ENCODE measurements at places on chromosomes 12 and 14. TPM values are rescaled to one million over a fixed set of nuclear protein-coding genes. Genes with fewer than 3 reads are reported as not detected.

- no peaks in the 10 kb centered on the region for H3K27me3 ChIP-seq
- no peaks in the 10 kb centered on the region for H3K4me1 ChIP-seq
- no peaks in the 10 kb centered on the region for H3K36me3 ChIP-seq
- no peak for DNase-seq
- H3K27ac ChIP-seq, result no peak overlapping the region
- H3K4me3 ChIP-seq, result no peak overlapping the region
Measured at GRCh38 chr14:99287269-99287942, 15.4 kb upstream of the BCL11B start.

GRCh38 chr12:12323591-12323990, 26.5 kb downstream of the MANSC1 start:
- no peak overlapping the region for H3K27ac ChIP-seq
- H3K4me1 ChIP-seq, result peaks cover 14% of the 10 kb centered on the region
- no peak for DNase-seq
- H3K27me3 ChIP-seq, result no peaks in the 10 kb centered on the region
- no peak overlapping the region for H3K4me3 ChIP-seq

GRCh38 chr12:75690296-75690955, 179.0 kb upstream of the KRR1 start:
- no peaks in the 10 kb centered on the region for H3K4me1 ChIP-seq
- H3K36me3 ChIP-seq, result no peaks in the 10 kb centered on the region
- no peak for DNase-seq

The ZNF385A gene
- total RNA-seq, result 15.9 TPM

DNA sequence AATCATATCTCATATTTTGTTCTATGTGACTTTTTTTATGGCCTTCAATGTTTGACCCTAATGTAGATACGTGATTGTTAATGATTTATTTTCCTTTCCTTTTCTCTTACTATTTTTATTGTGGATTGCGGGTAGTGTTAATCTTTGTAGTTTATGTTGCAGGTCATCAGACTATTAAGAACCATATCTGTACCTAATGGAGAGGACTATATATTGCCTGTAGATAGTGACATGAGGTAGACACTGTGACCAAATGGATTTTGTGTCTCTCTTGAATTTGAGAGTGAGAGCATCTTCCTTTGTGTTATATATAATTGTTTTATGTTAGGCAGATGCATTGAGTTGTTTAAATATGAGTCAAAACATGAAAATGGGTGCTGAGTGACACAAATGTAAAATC, 543.4 kb upstream of the MGAT4C start:
- no peaks in the 10 kb centered on the region for H3K36me3 ChIP-seq
- H3K4me3 ChIP-seq, result no peak overlapping the region
- no peak for DNase-seq
- no peaks in the 10 kb centered on the region for H3K27me3 ChIP-seq

DNA sequence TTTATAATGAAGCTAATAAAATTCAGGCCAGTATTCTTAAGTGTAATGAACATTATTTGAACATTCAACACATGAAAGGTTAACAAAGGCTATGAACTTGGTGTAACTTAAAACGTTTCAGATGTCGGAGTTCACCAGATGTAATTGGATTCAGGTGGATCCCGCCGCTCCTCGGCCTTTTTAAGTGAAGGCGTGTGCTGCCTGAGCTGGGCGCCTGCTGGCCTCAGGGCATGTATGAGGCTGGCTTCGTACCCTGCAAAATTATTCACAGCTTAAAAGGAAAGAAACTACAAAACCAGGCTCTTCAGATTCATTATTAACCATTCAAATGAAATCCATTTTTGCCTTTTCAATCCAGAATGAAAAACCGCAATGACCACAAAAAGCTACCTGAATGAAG, 69.9 kb downstream of the WIF1 start:
- H3K36me3 ChIP-seq, result no peaks in the 10 kb centered on the region
- H3K4me3 ChIP-seq, result no peak overlapping the region
- no peaks in the 10 kb centered on the region for H3K4me1 ChIP-seq
- no peak for DNase-seq
- no peaks in the 10 kb centered on the region for H3K27me3 ChIP-seq

DNA sequence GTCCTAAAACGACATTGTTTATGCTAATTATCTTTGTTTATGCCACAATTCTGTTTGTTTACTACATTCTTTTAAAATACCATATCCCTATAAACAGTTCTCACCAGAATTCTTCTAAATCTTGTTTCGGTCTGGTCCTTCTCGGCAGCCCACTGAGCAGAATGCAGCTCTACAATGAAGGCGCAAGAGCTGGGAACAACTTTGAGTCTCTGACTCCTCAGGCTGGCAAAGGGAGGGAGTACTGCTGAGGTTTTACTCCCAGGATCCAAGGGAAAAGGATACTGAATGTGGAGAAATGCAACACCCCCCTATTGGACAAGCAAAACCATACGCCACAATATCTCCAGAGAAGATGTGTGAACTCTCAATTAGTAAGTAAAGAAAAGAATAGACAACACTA, 5.4 kb downstream of the SOX5 start:
- peaks cover under 1% of the 10 kb centered on the region for H3K4me1 ChIP-seq
- H3K4me3 ChIP-seq, result no peak overlapping the region
- no peak for DNase-seq

The MAP1LC3B2 gene
- 1.8 TPM for total RNA-seq

DNA sequence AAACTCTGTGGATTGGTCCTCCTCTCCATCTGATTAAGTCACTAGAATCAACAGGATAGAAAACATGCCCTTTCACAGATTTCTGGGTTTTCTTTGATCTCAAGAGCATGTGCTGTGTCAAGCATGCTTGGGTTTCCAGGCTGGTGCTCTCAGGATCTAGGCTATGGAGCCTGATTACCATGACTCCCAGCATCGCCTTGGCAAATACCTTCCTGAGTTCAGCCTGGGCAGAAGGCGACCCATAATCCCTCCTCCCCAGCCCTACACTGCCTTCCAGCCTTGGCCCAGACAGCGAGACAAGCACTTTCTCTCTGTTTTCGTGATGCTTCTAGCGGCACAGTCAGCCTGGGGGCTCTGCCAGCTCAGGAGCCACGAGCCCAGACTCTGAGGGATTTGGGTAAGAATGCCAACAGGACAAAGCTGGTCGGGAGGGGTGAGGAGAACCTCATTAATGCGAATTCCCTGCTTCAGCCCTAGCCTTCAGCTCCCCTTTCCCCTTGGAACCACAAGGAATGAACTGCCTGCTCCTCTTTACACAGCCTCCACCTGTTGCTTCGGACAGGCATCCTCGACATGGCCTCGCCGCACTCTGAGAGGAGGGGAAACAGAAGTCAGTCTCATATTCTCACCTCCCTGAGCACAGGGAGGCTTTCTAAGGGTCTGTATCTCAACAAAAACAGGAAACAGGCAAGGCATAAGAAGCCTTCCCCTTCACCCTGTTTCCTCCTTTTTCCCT, 227.1 kb downstream of the MSRB3 start:
- H3K27ac ChIP-seq, result no peak overlapping the region
- peaks cover 3% of the 10 kb centered on the region for H3K27me3 ChIP-seq
- H3K36me3 ChIP-seq, result no peaks in the 10 kb centered on the region
- no peak for DNase-seq

DNA sequence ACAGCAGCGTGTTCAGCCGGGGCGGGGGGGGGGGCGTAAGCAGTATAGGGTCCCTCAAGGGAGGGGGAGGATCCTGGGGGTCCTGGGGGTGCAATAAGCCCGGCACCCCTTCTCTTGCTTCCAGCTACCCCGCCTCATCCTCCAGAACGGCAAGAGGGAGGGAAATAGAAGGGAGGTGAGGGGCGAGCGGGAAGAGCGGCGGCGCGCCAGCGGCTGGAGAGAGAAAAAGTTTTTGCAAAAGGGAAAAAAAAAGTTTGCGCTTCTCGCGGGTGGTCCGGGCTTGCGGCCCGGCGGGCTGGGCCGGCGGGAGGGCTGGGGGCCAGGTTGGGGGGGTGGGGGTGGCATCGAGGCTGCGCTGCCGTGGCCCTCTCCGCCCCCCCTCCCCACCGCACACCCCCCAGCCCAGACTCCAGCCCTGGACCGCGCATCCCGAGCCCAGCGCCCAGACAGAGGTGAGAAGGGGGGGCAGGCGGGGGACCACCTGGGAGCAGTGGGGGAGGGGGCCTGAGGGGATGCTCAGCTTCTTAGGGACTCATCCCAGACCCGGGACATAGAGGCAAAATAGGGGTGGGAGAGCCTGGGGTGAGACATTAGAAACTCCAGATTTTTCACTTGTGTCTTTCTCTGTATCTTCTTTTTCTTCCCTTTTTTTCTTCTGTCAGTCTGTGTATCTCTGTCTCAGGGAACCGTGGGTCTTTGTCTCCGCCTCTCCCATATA, at the start of gene GLI1:
Gene GLI1 (plus strand): TSS at position 36 of the 718 bp plus-strand sequence. CDS start 3,907 bp downstream, outside the sequence.
- no peak for DNase-seq
- peak within 1 kb of the TSS; percentile 73 for H3K27ac ChIP-seq
- H3K36me3 ChIP-seq, result no peaks in the 10 kb centered on the region
- H3K4me3 ChIP-seq, result peak within 1 kb of the TSS; percentile 68
- H3K4me1 ChIP-seq, result peaks cover 38% of the 10 kb centered on the region
- H3K27me3 ChIP-seq, result no peaks in the 10 kb centered on the region

DNA sequence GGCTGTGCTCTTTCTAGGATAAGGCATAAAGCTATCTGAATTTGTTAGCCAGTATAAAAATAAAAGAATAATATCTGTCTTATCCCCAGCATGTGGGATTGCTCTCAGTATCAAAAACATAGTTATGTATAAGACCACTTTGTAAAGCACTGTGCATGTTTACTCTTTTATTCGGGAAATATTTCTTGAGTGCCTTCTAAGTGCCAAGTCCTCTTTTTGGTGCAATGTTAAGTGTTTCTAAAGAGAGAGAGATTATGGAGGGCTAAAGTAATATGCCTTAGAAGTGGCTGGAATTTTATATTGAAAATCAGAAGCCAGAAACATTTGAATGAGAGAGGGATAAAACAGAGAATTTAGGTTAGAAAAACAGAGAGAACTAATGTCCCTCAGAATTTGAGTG, 212.0 kb downstream of the ALG10B start:
- H3K27me3 ChIP-seq, result no peaks in the 10 kb centered on the region
- no peaks in the 10 kb centered on the region for H3K36me3 ChIP-seq
- no peak for DNase-seq
- H3K4me3 ChIP-seq, result no peak overlapping the region
- H3K4me1 ChIP-seq, result no peaks in the 10 kb centered on the region
- H3K27ac ChIP-seq, result no peak overlapping the region

GRCh38 chr12:22684140-22685118, 59.5 kb downstream of the ETNK1 start:
- no peak overlapping the region for H3K4me3 ChIP-seq
- H3K36me3 ChIP-seq, result no peaks in the 10 kb centered on the region
- H3K27me3 ChIP-seq, result no peaks in the 10 kb centered on the region
- no peak for DNase-seq
- H3K4me1 ChIP-seq, result no peaks in the 10 kb centered on the region

DNA sequence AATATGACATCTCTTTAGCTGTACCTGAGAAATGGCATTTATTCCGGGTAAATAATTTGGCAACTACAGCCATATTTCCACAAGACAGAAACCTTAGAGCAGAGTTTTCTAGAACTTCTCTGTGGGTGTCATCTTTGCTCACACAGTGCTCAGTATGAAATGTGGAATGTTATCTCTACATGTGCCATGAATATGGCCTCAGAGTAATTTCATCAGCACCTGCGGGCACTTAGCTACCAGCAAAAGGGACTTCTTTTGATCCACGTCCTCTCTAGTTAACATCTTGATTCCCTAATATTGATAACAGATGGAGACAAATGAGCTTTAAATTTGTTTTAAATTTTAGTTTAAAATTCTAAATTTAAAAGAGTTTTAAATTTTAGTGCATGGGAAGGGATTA, 2.9 kb upstream of the ATG14 start:
- H3K4me1 ChIP-seq, result peaks cover 21% of the 10 kb centered on the region
- no peak overlapping the region for H3K4me3 ChIP-seq
- no peaks in the 10 kb centered on the region for H3K36me3 ChIP-seq
- H3K27me3 ChIP-seq, result no peaks in the 10 kb centered on the region
- no peak overlapping the region for H3K27ac ChIP-seq

DNA sequence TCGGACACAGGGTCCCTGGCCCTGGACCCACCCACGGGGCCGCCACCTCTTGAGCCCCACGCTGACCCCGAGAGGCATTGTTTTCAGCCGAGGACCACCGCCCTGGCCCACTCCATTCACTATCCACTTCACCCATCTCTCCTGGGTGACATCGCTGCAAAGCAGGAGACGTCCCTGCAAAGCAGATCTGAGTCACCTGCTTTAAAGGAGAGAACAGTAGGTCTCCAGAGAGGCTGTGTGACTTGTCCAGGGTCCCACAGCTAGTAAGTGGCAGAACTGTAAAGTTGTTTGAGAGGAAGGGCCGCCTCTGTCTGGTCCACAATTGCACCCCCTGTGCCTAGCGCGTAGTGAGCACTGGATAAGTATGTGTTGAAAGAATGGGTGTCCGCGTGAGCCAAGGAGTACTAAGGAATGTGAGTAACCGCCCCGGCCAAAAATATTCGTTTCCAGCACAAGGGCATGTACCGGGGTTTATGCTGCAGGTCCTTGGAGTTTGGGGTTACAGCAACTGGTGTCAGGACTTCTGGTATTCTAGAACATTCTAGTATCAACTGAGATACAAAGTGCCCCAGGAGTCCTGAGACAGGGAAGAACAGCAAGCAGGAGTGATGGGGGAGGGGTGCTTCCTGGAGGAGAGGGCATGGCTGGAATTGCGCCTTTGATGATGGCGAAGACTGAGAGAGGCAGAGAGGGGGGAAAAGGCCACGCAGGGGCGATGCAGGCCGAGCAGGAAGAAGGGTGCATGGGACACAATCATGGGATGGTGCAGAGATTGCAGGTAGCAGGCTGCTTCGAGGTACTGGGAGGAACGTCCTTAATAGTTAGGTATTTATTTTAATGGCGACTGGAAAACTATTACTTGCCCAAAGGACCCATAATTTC, 91.1 kb downstream of the SCARB1 start:
- peaks cover 25% of the 10 kb centered on the region for H3K4me1 ChIP-seq
- DNase-seq, result no peak
- H3K27ac ChIP-seq, result no peak overlapping the region
- H3K27me3 ChIP-seq, result no peaks in the 10 kb centered on the region

DNA sequence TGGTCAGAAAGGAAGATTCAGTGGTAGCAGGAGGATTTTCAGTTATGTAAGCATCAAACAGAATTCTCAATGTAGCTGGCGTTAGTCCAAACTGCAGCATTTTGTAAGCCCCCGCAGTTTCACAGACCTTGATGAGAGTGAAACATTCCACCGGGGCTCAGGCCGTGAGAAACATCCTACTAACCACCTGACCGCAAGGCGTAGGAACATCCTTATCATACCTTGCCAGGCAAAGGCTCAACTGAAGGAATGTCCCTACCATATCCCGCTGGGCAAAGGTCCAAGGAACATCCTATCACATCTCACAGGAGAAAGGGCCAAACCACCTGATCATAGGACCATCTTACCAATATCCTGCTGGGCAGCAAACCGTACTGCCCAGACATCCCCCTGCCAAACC, 624.8 kb upstream of the TMEM132C start:
- no peak overlapping the region for H3K27ac ChIP-seq
- H3K4me1 ChIP-seq, result no peaks in the 10 kb centered on the region
- no peaks in the 10 kb centered on the region for H3K27me3 ChIP-seq
- no peak overlapping the region for H3K4me3 ChIP-seq
- H3K36me3 ChIP-seq, result no peaks in the 10 kb centered on the region
- no peak for DNase-seq
